ENCODE measurements at places on chromosomes 7 and 10. TPM values are rescaled to one million over a fixed set of nuclear protein-coding genes. Genes with fewer than 3 reads are reported as not detected.

DNA sequence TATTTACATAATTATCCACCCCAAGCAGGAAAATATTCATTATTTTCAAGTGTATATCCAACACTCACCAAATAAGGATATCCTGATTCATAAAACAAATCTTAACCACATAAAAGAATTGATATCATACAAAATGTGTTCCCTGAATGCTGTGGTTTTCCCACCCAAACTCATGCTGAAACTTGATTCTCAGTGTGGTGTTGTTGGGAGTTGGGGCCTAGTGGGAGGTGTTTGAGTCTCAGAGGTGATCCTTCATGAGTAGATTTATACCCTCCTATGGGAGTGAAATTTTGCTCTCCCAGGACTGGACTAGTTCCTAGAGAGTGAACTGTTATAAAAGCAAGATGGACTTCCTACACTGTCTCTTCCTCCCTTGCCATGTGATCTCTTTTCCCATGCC lies 1028.3 kb downstream of the SORCS1 start:
- DNase-seq: no peak

- peak; percentile 39 for DNase-seq
Observed at GRCh38 chr10:49594594-49594993, 15.5 kb upstream of the SLC18A3 start.

GRCh38 chr10:126732308-126732707 lies 61.8 kb upstream of the C10orf90 start:
- no peak for DNase-seq

- DNase-seq: no peak
Observed at GRCh38 chr7:23633417-23633816, 36.2 kb downstream of the CCDC126 start.

GRCh38 chr7:7351832-7352231 lies 169.5 kb downstream of the C1GALT1 start:
- DNase-seq: no peak

DNA sequence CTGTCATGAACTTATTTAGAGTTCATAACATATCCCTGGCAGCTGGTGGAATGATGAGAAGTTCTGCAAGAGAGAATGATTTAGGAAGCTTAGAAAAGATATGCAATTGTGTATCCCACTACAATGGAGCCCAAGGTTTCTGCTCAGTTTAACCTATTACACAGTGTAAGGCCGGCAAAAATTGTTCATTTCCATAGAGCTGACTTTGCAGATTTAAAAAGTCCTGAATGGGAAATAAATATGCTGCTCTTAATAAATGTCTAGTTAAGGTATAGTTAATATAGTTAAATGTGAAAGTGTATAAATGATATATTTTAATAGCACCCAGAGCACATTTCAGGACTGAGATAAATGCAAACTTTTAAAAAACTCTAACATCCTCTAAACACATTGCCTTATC lies 149.9 kb downstream of the EVX1 start:
- DNase-seq: no peak

DNA sequence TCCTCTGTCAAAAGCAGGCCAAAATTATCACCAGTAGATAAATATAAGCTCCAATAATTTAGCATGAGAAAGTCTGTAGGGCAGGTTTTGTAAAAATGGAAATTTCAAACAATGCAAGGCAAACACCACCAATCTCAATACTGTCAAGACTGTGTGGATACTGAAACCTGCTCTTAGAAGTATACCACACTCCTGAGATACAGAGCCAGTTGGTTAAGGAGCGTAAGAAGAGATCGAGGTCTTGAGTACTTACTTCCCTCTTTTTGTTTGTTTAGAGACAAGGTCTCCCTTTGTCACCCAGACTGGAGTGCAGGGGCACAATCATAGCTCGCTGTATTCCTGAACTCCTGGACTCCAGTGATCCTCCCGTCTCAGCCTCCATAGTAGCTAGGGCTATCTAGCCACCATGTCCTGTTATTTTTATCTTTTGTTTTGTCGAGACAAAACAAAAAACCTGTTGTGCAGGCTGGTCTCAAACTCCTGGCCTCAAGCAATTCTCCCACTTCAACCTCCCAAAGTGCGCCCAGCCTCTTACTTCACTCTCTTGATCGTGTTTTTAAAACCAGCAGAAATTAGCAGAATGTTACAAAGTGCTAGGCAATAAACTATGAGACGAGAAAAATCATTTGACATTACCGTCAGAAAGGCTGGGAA lies 205.7 kb downstream of the PARD3 start:
- no peak for DNase-seq

DNA sequence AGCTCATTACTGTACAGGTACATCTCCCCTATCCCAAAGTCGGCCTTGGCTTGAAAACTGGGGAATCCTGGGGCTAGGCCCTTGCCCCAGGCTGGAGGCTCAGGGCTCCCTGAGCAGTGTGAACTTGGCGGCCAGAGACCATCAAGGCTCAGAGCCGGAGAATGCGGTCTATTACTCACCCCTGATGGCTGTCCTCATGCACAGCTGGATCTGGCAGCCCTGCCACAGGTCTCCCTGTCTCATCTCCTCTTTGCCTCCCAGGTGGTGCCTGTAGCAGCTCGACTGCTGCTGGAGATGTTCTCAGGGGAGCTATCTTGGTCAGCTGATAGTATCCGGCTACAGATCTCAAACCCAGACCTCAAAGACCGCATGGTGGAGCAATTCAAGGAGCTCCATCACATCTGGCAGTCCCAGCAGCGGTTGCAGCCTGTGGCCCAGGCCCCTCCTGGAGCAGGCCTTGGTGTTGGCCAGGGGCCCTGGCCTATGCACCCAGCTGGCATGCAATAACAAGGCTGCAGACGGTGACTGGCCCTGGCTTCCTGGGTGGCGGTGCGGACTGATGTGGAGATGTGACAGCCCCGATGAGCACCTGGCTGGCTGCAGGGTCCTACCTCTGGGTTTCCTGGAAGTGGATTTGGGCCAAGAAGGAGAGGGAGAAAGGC lies 10.7 kb downstream of the IRF5 start:
- no peak for DNase-seq

DNA sequence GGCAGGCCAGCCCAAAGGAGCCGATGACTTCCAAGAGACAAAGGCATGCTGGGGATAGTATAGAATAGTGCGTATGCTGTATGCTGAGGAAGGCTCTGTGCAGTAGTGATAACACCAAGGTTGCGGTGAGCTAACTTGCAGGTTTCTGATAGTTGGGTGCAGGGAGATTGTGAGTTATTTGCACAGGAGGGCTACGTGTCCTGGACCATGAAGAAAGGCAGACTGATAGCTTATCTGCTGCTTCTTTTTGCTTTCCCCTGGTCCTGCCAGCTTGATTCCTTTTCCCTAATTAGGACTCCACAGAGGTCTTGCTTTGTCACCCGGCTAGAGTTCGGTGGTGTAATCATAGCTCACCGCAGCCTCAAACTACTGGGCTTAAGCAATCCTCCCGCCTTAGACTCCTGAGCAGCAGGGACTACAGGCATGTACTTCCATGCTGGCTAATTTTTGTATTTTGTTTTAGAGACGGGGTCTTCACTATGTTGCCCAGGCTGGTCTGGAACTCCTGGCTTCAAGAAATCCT lies 43.9 kb upstream of the ARHGAP12 start:
- DNase-seq: no peak

DNA sequence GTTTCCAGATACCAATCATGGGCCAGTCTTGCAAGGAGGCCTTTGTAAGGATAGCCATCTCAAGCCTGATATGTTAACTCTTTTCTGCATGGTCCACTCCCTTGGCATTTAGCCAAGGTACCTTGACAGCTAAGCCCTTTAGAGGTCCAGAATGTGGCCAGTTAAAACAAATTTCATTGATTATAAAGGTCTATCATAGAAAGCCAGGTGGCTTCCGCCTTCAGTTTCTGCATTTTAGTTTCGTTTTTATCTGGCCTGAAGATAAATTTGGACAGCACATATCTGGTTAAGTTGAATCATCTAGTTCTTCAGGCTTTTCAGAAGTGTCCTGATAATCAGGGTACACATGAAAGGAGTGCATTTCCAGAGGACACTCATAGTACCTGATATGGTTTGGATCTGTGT lies 30.7 kb downstream of the ANKIB1 start:
- no peak for DNase-seq

DNA sequence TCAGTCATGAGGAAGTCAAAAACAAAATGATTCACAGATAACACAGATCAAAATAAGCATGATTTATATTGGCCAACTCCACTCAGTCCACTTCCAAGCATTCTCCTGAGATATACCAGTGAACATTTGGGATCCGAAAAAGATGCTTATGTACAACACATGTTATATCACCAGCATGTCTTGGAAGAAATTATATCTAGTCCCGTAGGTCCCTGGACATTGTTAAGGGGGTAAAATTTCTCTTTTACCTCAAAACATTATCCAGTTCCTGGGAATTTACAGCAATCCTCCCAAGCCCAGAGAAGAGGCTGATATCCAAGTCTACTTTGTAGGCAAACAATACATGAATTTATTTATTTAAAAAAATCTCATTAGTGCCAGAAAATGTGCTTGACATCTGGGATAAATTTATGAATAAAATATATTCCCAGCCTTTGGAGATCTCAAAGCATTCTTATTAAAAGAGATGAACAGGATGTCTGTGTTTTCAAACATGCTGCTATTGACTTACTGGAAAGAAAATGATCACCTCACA lies 582.2 kb upstream of the ZWINT start:
- no peak for DNase-seq

DNA sequence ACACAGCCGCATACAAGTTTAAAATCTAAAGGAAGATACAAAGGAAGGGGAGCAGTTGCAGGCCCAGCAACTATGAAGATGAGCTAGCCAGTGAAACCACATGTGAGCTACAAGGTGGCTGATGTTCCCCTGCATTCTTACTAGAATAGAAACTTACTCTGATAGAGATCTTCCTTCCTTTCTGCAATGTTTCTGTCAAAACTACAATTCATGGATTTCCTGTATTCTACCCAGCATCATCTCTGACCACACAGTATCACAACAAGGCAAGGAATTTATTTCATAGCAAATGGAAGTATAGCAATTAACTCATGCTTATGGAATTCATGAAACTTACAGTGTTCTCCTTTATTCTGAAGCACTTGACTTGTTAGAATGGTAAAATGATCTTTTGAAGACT lies 68.7 kb upstream of the AASS start:
- DNase-seq: no peak

- DNase-seq: no peak
Observed at GRCh38 chr7:151006590-151007300, 15.9 kb downstream of the NOS3 start.

GRCh38 chr10:38038107-38038931 lies 27.8 kb downstream of the ZNF33A start:
- no peak for DNase-seq

- no peak for DNase-seq
Observed at GRCh38 chr7:94525923-94526322, 16.3 kb downstream of the CASD1 start.

- no peak for DNase-seq
Observed at GRCh38 chr7:100087055-100087750, 1.6 kb upstream of the COPS6 start.

- peak; percentile 37 for DNase-seq
Observed at GRCh38 chr7:114921631-114922025, 266 bp upstream of the MDFIC start.

DNA sequence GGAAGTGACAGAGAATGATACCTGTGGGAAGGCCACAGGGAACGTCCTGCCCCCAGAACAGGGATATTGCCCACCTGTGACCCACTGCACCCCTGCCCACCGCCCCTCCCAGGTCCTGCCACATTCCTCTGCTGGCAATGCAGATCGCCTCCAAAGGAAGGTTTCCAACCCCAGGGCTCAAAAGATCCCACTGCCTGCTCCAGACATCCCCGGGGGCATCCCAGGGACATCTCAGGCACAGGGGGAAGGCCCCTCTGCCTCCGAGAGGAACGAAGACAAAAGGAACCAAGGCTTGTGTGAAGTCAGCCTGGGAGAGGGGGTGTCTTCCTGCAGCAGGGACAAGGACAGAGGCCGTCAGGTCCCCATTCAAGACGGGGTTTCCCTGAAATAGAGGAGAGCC lies 28.5 kb downstream of the NUDT1 start:
- no peak for DNase-seq

- peak; percentile 14 for DNase-seq
Observed at GRCh38 chr10:5999440-6000165, 22.3 kb upstream of the IL15RA start.

DNA sequence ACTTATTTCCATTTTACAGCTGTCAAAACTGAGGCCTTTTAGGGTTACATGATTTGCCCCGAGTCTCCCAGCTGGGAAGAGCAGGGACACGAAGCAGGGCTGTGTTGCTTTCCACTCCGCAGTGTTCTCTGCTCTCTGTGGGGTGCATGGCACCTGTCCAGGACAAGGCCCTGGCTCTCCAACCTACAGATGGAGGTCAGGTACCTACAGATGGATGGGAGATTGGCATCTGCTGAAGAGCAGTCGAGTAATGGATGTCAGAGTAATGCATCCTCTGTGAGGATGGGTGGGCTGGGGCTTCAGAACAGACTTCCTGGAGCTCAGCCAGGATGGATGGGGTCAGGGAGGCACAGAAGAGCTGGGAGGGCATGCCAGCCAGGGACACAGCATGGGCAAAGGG lies 85.0 kb downstream of the EMX2 start:
- DNase-seq: no peak

DNA sequence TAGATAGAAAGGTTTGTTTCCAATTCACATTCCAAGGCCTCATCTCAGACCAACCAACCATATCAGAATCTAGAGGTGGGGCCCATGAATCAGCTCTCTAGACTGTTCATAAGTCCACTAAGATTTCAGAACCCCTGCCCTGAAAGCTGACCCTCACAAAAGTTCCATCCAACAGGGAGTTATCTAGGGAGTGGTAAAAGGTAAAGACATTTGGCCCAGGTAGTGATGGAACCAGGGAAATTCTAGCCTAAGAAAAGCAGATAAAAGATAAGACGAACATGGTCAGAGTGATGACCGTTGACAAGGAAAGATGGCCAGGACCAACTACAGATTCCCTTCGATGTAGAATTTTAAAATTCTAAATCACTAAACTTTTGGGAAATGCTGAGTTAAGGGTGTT lies 198.0 kb upstream of the NEBL start:
- no peak for DNase-seq

DNA sequence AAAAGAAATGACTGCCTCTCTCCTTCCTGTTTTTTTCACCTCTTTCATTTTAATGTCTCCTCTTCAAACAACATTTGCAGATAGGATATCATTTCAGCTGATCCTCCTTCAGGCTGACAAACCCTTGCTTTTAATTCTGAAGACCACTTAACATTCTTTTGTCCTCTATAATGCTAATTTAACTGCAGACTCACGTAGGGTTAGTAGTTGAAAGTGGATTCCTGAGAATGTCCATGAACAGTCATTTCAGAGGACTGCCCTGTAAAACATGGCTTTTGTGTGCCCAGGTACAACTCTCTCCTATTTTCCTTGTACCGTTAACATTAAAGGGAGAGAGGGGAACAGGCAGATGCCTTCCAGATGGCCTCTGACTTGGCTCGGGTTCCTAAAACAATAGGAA lies 524.4 kb downstream of the SDK1 start:
- DNase-seq: no peak

GRCh38 chr7:95996886-95997285 lies 224.5 kb downstream of the DYNC1I1 start:
- DNase-seq: no peak

Gene GPR37
- total RNA-seq: 0.64 TPM

Gene SEC31B
- total RNA-seq: 6.3 TPM

Gene TMEM140
- 3.8 TPM for total RNA-seq

Gene GPR26
- total RNA-seq: not detected

Gene SHTN1
- total RNA-seq: 28.1 TPM

Gene SVOPL
- 0.62 TPM for total RNA-seq

Gene SLC16A12
- 0.24 TPM for total RNA-seq

Gene FGL2
- total RNA-seq: 6.4 TPM

Gene ARHGEF35
- 14.0 TPM for total RNA-seq

Gene DOCK4
- total RNA-seq: 11.1 TPM

Gene GPR85
- 0.35 TPM for total RNA-seq

Gene CDK14
- total RNA-seq: 4.9 TPM

Gene ADK
- 27.6 TPM for total RNA-seq

Gene SGPL1
- total RNA-seq: 59.8 TPM

Gene EN2
- not detected for total RNA-seq
